ENCODE measurements at places on chromosomes 7 and 10.

DNA sequence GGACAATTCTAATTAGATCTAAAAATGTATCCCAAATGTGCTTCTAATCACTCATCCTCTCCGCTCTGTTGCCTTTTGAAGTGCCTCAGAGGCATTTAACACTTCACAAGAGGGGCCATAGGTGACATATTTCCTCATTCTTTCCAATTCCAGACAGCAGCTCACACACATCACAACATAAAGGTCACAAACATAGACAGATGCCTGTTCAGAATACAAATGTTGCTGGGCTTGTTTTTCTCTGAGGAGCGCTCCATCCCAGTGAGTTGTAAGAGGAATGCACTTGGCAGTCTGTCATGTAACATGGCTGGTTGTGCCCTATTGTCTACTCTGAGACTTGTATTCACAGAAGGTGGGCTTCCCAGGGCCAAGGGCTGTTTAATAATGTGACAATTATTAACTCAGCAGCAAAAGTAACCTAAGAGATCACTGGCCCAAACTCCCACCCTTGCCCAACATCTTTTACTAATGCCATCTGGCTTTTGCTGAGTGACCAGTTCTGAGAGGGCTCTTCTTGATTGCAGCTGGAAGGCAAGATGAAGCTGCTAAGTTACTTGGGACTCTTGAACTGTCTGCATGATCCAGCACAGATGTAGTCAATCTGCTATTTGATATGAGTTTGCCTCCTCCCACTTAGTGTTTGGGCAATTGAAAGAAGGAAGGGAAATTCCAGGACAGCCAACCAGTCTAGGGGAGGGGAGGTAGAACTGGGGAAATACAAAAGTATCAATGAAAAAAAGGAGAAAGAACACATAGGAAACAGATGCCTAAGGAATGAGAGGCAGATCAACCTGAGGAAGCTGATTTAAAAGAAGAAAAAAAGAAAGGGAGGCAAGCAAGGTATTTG, 13.6 kb downstream of the PON2 start:
- DNase-seq, result no peak

GRCh38 chr10:77513781-77514331, 123.8 kb downstream of the KCNMA1 start:
- DNase-seq, result no peak

- DNase-seq, result no peak
These were observed 101.5 kb upstream of the NPVF start for GRCh38 chr7:25329815-25330214.

- no peak for DNase-seq
These were observed 56.8 kb downstream of the HK1 start for GRCh38 chr10:69335063-69335587.

DNA sequence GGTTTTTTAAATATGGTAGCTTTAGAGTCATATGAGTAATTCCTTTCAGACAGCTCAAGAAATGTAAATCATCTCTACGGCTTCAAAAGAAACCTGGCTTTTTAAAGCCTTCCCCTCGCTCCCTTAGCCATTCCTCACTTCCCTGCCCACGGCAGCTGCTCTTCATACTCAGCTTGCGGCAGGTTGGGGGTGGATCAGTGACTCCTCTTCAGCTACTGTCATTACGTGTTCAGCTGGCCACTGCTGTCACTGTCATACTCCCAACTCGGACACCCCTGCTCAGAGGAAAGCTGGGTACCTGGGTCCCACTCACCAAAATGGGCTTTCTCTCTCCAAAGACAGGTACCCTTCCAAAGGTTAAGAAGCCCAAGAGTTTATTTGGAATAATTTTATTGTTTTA, 6.6 kb downstream of the YWHAG start:
- no peak for DNase-seq

GRCh38 chr7:6433784-6434615, 13.8 kb downstream of the DAGLB start:
- DNase-seq, result no peak

DNA sequence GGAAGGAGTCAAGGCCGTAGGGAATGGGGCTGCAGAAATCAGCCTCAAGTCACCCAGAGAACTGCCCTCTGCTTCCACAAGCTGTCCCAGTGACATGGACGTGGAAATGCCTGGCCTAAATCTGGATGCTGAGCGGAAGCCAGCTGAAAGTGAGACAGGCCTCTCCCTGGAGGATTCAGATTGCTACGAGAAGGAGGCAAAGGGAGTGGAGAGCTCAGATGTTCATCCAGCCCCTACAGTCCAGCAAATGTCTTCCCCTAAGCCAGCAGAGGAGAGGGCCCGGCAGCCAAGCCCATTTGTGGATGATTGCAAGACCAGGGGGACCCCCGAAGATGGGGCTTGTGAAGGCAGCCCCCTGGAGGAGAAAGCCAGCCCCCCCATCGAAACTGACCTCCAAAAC, 50.2 kb upstream of the PDCD4 start:
- no peak for DNase-seq

DNA sequence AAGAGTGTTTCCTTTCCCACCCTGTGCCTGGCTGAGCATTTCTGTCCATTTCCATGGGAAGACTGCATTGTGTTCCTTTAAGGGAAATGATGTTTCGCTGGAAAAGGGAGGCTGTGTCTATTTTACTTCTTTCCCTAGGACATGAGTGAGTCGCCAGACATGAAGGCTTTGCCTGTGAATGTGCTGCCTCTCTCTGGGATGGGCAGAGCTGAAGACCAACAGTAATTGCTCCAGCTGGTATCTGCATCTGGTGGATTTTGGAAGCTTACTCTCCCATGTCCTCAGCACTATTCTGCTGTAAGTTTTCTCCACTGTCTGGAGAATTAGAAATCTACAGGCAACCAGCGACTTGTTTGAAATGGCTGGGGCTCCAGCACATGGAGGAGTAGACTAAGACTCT, 264.6 kb upstream of the BMPER start:
- DNase-seq, result peak; percentile 2

DNA sequence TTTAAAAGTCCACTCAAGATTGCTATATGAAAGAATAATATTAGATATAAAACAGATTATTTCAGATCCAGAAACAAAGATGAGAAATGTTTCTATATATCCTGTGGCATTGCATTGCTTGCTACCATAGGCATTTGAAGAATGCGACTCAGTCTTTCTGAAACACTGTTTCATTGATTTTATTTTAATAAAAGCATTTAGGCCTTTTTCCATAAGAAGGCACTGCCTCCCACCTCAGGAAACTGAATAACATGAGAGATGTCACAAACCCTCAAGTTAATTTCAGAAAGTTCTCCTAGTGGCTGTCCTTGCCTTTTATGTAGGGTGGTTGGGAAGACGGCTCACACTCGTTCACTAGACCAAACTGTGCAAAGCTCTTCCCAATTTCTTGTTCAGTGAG, 23.3 kb downstream of the PRPS1L1 start:
- no peak for DNase-seq

DNA sequence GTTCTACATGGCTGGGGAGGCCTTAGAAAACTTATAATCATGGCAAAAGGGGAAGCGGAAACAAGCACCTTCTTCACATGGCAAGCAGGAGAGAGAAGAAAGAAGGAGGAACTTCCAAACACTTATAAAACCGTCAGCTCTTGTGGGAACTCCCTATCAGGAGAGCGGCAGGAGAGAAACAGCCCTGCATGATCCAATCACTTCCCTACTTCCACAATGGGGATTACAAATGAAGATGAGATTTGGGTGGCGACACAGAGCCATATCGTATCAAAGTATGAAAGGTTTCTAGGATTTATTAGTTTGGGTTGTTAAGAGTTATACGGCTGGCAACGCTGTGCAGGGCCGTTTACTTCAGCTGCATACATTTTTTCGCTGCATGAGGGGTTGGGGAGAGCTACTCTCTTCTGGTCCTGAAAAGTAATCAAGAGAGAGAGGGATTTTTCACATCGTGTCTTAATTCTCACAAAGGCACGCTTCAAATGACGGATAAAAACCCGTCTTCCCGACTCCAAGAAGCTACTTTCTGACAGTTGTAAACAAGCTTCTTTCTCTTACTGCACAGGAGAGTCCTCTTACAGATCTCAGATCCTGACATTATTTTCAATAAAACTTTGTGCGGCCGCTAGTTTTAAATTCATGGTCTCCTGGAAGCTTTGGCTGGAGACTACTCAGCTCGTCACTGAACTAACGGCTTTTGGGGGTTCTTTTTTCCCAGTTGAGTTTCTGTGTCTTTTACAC, 751 bp upstream of the GTPBP10 start:
- DNase-seq, result peak; percentile 22

DNA sequence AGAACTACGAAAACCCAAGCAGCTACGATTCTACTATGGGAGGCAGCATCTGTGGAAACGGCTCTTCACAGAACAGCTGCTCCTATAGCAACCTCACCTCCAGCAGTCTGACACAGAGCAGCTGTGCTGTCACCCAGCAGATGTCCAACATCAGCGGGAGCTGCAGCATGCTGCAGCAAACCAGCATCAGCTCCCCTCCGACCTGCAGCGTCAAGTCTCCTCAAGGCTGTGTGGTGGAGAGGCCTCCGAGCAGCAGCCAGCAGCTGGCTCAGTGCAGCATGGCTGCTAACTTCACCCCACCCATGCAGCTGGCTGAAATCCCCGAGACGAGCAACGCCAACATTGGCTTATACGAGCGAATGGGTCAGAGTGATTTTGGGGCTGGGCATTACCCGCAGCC, 81.6 kb upstream of the SAMD8 start:
- DNase-seq, result no peak

DNA sequence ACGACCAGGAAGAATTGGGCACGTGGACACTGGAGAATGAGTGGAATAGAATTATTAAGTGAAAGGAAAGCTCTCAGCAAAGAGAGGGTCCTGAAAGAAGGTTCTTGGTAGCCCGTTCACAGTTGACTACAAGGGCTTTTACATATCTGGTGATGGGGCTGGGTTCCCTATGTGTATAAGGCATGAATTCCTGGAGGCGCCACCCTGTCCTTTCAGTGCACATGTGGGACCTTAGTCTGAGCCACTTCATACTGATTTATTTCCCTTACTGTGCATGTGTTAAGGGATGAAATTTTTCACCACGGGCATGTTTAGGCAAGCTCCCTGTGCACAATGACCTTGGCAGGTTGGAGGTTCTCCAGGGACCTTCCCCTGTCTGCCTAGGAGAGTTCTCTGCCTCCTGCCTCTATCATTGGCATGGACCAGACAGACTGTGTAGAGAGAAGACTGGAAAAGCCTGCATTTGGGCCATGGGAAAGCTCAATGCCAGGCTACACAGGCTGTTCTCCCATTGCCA, 145.9 kb upstream of the ITGB1 start:
- DNase-seq, result no peak

- DNase-seq, result no peak
These were observed 22.4 kb upstream of the C10orf71 start for GRCh38 chr10:49276596-49276995.

DNA sequence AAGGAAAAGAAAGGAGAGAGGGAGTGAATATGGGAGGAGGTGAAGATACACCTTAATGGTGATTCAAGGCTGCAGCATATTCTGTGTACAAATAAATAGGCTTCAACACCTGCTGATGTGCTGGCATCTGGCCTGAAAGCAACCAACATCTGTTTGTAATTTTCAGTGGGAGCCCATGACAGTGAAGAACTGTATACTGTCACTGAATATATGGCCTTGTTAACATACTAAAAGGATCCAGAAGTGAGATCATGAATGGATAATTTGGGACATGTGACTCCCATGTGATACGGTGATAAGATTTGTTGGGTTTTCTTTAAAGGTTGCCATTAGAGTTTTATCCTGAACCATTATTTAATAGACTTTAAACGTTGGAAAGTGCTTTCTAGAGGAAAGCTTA, 459.3 kb downstream of the CNTNAP2 start:
- peak; percentile 1 for DNase-seq

GRCh38 chr7:105775580-105775979, 100.8 kb downstream of the ATXN7L1 start:
- DNase-seq, result no peak

- no peak for DNase-seq
These were observed 357.4 kb downstream of the PLXNA4 start for GRCh38 chr7:132218876-132219275.

Data from A673 (cell line).